DMS79 treated with DMSO at 0.1 percent for 48 hours (cell line): ENCODE measurements at places on chromosomes 7 and 10.

DNA sequence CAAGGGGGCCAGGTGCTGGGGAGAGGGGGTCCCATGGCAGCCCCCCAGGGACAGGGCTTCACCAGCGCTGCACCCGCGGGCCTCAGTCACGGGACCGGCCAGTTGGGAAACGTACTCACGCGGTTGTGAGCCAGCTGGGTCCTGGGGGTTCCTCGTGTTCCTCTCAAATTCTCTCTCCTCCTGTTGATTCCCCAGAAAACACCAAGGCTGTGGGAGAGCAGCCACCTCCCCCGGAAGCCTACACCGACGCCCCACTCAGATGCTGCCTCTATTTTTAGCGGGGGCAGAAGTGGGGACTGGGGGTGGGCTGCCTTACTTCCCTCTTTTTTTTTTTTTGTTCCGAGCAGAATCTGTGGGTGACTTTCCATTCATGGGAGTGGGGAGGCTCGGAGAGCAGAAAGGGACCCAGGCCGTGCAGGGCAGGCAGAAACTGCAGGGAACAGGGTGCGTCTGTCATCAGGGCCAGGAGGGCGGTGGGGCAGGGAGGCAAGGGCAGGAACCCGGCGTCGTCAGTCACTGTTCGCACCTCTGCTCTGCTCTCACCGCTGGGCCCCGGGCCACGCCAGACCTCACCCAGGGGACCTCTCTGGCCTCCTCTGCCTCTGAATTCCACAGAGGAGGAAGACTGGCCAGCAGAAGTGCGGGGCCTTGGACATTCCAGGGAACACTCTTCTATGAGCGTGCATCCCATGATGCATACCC lies 63.1 kb downstream of the CARD11 start:
- DNase-seq: no peak

- no peak for DNase-seq
Observed at GRCh38 chr10:68135362-68135761, 26.1 kb downstream of the MYPN start.

DNA sequence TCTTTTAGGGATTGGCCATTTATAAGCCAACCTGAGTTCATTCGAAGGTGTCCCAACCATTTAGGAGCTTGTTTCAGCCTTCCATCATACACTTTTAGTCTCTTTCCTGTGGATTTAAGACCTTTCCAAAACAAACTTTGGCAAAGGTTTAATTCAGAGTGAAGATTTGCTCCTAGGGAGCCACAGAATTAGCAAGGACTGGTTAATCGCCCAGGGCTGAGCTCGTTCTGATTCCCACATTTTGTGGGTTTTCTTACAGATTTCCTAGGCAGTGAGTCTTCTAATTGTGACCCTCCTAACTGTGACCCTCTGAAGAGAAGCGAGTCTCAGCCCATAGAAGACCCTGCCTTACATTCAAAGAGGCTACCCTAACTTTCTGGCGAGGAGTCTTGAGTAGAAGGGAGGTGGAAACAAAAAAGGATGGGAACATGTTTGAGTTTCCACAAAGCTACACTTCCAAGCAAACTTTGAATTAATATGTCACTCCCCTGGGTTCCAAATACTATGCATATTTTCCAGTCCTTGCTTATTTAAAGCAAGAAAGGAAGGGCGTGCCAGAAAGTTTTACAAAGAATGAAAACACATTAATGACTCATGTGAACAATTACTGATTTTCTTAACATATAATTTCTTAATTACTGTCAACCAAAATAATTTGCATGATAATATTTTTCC lies 118.3 kb downstream of the ARID5B start:
- DNase-seq: no peak

DNA sequence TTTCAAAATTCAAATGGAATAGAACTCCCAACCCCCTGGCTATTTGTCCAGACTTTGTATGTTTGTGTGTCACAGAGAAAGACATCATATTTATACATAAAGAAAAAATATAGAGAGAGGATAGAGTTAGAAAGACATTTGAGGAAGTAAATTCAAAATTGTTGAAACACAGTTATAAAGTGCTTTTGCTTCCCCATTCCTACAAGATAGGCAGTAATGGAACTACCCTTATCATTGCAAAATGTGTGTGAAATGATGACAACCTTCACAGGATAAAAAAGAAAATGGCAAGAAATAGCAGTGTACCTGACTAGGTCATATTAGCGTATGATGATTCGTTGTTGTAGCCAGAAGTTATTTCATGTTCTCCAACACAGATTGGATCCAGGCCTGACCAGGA lies 63.1 kb downstream of the FZD1 start:
- DNase-seq: no peak
